ENCODE measurements at places on chromosomes 6 and 20.
A peak's percentile ranks its signal among the peaks of the same experiment; 100 is the strongest.

DNA sequence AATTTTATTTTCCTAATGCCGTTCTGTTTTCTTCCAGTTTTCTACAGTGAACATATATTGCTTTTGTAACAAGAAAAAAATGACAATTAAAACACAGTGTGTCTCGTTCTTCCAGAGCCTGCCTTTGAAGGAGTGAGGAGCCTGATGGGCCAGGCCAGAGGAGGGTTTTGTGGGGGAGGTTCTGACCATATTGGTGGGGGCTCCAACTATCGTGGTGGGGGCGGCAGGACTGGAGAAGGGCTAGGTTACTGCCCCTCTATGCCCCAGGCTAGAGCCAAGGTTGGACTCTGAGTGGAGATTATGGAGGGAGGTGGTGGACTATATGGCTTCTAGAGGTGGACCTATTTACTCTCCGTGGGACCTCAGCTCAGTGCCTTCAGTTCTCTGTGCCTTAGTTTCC is 24.0 kb downstream of the DLGAP4 start:
- DNase-seq: no peak

DNA sequence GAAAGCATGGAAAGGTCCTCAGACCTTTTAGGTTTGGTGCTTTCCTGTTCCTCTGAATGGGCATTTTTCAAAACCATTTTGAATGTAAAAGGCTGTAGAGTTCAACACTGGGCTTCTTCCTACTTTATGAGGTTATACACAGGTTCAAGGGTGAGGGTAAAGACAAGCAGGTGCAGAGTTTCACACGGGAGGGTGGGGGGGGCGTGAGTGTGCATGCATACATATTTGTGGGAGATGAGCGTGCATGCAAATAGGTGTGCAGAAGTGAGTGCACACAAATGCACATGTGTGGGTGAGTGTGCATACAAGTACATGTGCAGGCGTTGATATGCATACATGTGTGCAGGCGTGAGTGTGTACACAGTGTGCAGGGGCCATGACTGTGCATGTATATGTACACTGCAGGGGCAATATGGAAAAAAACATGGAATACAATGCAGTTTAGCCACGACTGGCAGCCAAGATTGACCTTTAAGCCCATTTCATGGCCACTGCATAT is 183.1 kb downstream of the GMPR start:
- no peak for DNase-seq

- no peak for DNase-seq
Measured at GRCh38 chr6:72650081-72650745, 28.3 kb downstream of the KCNQ5 start.

GRCh38 chr20:3162080-3162611 is 2.5 kb upstream of the FASTKD5 start:
- DNase-seq: no peak

DNA sequence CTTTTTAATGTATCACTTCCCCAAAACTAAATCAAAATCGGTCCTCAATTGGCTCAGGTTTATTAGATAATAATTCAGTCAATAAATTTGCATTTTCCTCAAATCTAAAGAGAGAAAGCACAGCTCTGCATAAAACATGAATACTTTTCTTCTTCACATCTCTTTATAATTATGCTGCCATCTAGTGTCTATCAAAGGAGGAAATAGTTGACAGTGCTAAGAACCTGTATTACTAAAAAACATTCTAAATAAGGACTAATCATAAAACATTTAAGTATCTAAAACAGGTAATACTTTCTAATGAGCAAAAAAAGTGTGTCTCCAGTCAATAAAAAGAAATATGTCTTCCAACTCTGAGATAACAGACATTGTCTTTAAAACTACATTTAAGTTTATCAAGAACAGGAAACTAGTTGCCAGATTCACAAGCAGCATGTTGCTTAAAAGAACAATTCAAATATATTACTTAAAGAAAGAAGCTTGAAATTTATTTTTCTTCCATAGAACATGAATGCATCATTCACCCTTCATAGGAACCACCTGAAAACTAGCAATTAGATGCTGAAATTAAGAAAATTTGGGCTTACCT is 56.5 kb upstream of the DST start:
- peak; percentile 24 for DNase-seq

DNA sequence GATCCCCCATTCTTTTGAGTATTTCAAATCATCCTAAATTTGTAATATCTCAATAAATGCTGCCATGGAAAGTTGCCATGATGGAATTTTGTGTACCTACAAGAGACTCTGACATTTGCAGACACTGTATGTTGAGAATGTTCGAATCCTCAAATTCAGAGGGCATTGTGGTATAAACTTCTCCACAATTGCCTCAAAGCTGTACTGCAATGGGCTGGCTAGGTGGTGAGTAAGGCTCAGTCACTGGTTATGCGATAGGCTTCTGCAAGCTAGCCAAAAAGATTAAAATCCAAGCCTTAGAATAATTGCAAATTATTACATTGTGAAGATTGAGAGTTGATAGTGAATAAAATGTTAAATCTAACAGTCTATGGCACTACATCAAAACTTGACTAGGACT is 130.2 kb upstream of the CEP162 start:
- no peak for DNase-seq

DNA sequence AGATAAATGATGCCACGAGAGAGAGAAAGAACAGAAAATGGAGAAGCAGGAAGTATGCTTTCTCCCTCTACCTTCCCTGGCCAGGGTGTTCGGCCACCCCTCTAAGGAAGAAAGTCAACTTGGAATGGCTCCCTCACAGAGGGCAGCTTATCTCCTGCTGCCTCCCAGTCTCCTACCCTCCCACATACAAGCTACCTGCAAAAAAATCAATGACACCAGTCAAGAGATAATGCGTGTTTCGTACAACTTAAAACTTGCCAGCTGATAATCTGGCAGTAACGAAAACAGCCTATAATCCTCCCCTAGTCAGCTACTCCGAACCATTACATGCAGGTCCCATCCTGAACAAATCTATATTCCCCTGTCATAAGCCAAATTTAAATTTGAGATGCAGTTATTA is 61.7 kb downstream of the BTBD9 start:
- DNase-seq: no peak

DNA sequence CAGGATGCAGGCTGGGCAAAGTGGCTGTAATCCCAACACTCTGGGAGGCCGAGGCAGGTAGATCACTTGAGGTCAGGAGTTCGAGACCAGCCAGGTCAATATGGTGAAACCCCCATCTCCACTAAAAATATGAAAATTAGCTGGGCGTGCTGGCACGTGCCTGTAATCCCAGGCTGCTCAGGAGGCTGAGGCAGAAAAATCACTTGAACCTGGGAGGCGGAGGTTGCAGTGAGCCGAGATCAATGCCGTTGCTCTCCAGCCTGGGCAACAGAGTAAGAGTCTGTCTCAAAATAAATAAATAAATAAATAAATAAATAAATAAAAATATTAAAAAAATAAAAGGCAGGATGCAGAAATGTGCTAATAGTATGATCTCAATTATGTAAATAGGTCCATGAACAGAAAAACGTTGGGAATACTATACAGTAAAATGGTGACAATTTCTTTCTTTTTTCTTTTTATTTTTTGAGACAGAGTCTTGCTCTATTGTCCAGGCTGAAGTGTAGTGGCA is 8.4 kb upstream of the CBFA2T2 start:
- DNase-seq: no peak

GRCh38 chr20:53738945-53739798 is 145.5 kb upstream of the ZNF217 start:
- no peak for DNase-seq
